Fibroblast of upper back skin (primary cell): ENCODE measurements at places on chromosomes 3 and 15.

DNA sequence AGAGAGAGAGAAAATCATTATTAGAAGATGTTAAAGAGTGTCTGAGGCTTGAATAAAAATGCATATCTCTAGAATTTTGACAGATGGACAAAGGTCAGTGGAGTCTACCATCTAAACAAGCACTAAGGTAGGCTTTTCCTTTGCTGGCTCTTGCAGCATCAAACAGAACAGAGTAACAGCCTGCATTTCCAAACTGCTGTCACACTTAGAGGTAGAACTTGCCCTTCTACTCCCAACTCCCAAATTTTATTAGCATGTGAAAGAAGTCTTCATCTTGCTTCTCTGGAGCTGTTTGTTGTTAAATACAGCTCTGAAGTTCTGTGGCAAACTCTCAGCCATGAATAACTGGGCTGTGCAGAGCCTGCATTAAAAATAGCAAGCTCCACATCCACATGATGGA lies 4.1 kb upstream of the MB21D2 start:
- no peak for DNase-seq

DNA sequence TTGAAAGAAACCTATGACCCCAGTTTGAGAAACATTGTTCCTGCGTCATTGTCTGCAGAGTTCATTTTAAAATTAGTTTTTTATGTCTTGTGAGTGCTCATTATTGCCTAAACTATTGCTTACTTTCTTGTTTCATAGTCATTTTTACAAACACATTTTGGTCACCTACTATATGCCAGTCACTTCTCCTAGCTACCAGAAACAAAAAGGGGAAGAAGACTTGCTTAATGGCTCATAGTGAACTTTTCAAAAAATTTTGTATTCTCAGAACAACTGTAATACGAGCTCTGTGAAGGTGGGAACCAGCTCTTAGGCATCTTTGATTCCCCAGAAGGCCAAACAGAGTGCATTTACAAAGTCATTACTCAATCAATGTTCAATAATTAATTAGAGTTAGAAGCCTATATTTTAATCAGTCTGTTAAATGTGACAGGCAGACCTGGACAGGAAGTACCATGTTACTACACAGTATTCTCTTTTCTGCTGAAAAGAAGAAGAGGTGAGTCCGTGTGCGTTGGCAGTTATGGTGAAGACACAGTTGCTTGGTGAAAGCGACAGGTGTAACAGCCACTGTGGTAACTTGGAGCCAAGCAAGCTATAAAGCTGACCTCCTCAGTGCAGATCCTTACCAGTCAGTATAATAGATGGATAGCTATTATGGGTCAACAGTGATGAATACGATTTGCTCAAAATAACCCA lies 46.6 kb downstream of the DPPA2 start:
- DNase-seq: no peak

GRCh38 chr15:58546066-58546591 lies 114.3 kb downstream of the LIPC start:
- peak; percentile 52 for DNase-seq

- DNase-seq: no peak
Observed at GRCh38 chr3:48688032-48688736, 2.5 kb upstream of the NCKIPSD start.

DNA sequence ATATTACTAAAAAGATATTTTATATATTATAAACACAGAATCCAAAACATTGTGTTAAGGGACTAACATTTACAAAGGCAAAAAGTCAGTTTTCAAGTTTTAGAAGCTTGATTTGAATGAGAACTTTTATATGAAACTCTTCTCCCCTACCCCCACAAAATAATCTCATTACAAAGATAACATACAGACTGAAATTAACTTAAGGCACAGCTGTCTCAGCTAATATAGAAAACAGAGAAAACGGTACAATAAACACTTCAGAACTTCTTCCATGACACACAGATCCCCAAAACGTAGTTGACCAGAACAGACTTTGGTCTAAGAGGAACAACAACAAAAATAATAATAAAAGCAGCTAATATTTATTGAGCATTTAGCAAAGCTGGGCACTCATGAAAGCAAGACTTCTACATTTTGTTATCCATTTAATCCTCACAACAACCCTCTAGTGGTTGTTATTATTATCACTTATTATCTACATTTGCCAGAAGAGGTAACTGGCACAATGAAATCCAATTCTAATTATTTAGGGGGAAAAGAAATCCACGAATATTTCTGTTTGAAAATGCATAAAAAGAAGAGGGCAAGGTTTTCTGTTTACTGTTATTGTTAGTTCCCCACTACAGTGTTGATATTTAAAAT lies 68.1 kb downstream of the PFN2 start:
- DNase-seq: no peak

DNA sequence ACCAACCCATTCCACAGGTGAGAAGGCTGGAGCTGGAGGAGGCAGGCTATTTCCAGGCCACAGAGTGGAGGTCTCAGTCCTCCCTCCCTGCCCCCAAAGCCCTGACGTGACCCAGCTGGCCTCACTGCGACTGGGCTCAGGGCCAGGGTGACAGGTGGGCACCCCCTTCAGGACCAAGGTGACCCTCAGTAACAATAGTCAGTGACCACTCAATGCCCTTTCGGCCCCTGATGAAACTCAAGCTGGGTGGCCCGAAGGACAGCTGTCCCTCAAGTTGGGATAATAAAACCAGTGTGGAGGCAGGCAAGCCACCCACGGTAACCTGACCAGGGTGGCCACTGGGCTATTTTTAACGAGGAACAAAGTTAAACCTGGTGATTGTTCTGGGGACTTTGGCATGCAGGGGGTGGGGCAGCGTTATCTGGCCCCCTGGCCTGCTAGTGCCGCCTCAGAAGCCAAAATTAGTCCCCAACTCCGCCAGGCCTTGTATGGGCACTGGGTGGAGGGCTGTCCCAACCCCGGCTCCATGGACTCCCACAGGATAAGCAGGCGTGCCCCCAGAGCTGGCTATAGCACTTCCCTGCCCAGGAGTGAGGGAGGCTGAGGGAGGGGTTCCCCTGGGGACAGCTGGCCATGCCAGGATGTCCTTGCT lies 1.1 kb downstream of the TNNC1 start:
- DNase-seq: no peak

- no peak for DNase-seq
Observed at GRCh38 chr3:53705024-53705745, 141.0 kb downstream of the CHDH start.

DNA sequence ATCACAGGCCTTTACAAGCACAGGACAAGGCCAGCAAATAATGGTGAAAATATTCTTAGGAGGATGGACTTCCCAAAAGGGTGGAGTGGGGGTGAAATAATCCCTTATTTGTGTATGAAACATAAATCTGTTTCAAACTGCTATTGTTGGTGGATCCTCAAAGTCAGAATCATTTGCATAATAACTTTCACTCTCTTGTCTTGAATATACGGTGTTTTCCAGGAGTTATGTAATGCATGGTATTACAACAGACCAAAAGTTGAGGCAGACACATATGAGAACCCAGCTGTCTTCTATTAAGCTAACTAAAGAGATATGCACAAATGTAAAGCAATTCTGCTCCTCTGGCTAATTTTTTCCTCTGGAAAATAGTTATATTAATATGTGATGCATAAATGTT lies 57.7 kb downstream of the PRTG start:
- peak; percentile 15 for DNase-seq

DNA sequence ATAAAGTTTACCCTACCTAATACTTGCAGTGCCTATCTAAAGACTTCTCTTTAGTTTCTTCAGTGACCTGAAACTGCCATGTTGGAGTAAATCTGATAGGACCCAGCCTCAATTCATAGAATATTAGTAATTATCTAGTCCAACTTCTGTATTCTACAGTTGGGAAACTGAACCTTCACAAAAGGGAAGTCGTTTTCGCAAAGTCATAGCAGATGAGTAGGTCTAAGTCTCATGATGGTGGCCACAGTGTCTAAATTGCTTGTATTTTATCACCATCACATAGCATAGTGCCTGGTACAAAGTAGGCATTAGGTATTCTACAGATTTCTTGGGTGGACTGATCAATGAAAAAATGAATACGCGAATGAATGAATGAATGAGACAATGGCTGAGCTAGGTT lies 8.4 kb downstream of the GMNC start:
- no peak for DNase-seq

DNA sequence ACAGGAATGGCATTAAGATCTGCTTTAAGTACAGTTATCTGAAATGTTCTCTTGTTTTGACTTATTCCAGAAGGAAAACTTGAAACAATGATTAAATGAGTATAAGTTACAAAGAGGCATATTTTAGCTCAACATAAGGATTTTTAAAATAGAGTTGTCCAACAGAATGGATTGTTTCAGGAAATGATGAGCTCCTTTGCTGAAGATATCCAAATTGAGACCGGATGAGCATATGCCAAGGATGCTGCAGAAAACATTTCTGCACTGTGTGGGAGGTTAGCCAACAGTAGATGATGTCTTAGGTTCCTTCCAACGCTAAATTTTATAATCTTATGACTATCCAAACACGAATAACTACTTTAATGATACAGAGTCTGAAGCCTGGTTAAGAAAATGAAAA lies 226.5 kb upstream of the NANOGP8 start:
- DNase-seq: no peak

GRCh38 chr15:37794947-37795346 lies 139.5 kb upstream of the TMCO5A start:
- DNase-seq: no peak

GRCh38 chr3:113051787-113052186 lies 61.0 kb downstream of the GTPBP8 start:
- DNase-seq: peak; percentile 28

DNA sequence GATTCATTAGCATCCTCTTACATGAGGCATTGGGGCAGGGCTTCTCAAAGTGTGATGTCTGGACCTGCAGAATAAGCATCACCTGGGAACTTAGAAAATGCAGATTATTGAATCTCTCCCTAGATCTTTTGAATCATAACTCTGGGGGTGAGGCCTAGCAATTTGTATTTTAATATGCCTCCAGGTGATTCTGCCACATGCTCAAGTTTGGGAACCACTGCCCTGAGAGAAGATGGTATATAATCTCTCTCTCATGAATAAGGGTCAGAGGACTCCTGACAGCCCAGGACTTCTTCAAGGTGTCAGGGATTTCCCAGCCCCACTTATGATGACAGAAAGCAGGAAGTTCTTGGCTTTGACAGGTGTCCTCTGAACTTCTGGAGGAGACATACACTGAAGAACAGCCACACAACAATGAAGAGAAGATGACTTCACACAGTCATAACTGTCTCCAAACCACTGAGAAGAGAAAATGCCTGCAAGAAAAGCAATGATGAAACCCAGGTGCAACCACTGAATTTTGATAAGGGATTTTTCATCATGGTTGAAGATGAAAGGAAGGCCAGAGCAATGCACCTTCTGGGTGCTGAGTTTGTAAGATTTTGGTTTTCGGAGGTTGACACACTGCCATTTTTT lies 211.9 kb upstream of the MRPL3 start:
- no peak for DNase-seq

GRCh38 chr3:15724446-15724845 lies 73.3 kb downstream of the ANKRD28 start:
- no peak for DNase-seq

DNA sequence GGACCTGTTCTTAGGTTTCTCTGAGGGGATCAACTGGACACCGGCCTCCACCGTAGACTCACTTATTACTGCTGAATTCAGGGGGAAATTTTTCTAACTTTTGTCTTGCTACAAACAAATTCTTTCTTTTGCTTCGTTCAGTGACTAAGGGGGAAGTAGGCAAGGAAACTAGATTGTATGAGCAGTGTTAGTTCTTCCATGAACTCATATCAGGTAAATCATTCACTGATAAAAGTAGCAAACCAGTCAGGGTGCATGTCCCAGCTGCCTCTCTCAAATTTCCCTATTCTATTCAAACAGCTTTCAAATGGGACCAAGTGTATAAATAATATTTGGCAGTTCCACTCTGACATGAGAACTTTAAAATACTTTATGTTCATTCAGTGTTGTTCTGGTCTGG lies 7.3 kb upstream of the CCDC13 start:
- no peak for DNase-seq

DNA sequence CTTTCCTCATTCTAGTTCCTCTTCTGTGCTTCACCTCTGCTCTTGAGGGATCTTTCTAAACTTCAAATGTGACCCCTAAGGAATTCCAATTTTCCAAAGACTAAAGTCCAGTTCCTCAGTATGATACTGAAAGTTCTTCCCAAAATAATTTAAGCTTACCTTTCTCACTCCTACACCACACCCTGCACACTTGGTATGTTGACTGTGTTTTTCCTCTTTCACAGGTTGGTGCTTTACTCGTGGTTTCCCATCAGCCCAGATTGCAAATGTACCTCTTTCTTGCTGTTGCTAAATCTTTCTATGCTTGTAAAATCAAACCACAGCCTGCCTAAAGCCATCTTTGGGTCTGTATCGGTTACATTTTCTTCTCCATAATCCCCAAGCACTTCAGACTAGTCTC lies 30.5 kb upstream of the CLDN16 start:
- no peak for DNase-seq

DNA sequence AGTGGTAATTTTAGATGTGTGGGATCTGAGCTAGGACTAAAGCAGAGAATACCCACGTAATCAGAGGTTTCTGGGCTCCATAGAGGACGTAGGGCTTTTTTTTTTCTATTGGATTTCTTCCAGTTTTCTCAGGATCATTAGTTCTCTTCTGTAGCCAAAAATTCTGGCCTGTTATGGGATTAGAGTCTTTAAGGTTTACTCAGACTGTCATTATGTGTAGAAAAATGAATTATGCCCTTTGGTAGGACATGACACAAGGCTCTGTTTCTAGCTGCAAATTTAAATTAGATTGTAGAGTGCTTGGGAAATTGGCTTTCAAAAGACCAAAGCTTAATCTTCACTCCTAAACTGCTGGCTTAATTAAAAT lies 1.9 kb downstream of the SETD5 start:
- DNase-seq: peak; percentile 41

DNA sequence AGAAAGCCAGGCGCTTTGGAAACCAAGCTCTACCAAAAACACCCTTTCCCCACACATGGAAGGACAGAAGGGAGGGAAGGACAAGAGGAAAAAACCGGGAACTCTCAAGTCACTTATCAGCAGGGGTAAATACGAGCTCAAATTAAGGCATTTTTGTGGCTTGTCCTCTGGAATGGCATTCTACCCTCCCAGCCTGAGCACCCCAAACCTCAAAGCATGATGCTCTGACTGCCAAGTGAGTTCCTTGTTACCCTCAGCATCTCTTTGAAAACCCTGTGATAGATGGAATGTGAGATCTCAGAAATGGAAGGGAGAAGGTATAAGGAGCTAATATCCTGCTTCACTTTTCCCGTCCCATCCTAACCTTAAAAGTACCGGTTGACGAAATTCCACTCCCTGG lies 8.1 kb upstream of the CSPG5 start:
- peak; percentile 24 for DNase-seq

DNA sequence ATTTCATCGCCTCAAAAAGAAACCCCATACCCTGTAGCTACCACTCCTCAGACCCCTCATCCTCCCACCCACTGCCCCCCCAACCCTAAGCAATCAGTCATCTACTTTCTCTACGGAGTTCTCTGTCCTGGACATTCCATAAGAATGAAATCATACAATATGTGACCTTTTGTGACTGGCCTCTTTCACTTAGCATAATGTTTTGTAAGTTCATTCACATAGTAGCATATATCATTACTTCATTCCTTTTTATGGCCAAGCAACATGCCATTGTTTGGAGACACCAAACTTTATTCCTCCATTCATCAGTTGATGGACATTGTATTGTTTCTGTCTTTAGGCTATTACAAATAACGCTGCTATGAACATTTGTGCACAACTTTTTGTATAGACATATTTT lies 64.2 kb downstream of the TNIK start:
- DNase-seq: peak; percentile 55

GRCh38 chr15:37028625-37029296 lies 71.6 kb downstream of the MEIS2 start:
- peak; percentile 87 for DNase-seq

- peak; percentile 17 for DNase-seq
Observed at GRCh38 chr3:18758047-18758704, 333.0 kb upstream of the SATB1 start.
